ENCODE measurements at places on chromosomes 7 and 10.
A peak's percentile ranks its signal among the peaks of the same experiment; 100 is the strongest.

DNA sequence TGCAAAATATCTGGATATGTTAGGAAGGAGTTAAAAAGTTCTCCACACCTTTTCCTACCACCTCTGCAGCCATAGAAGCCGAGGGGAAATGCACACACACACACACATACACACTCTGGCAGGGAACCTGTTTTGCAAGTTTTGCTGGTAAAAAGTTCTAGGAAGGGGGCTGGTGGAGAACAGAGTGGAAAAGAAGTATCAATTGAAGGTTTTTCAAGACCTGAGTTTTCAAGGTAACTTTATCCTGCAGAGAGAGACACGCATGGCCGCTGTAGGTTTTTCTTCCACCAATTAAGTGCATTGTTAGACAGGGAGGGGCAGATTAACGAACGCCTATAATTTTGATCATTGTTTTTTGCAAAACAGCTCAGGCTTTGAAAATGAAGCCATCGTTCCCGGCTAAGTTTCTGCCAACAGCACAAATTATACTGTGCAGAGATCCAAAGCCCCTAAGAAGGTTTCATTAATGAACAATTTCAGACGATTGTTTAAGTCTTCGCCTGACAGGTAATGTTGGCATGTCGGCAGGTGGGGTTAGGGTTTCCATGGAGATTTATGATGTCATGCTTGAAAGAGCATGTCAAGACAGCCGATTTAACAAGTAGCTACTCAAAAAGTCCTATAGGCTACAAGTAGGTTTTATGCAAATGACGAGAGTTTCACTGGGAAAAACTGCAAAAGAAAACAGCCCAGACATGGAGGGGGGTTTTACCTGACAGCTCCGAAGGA, 29.7 kb downstream of the KIAA1217 start:
- no peak for DNase-seq

GRCh38 chr7:80876894-80877414, 41.9 kb downstream of the SEMA3C start:
- DNase-seq, result peak; percentile 63

GRCh38 chr10:59907537-59907917, 1.2 kb upstream of the CCDC6 start:
- no peak for DNase-seq

DNA sequence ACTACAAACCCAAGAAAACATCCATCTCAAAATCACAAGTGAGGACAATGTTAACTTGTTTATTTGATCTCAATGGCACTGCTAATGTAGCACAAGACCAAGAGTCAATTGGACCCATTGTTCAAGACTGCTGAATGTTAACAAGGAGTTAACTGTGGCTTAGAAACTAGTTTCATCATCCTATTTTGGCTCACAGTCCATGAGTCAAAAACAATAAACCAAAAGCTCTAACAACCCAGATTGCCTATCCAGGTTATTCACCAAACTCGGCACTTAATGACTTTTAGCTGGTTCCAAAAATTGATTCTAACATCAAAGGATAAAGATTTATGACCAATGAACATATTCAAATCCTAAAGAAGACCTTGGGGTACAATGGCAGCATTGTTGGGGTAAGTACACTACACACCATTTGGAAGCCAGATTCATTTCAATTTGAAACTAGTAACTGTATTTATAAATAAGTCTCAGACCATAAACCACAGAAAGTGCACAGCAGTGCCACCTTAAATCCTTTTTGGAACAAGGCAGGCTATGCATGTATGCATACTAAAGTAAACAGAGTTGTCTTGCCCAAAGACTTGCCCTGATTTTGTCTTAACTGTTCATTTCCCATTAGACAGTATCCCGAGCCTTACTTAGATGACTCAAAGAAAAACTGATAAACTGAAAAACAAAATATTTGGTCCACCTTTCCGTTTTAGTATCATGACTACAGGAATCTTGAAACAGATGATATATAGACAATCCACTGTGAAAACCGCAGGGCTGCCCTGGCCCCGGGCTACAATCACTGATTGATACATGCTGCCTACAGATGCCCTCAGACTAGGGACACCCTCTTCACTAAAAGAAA, 84.5 kb downstream of the SRPK2 start:
- DNase-seq, result peak; percentile 18

GRCh38 chr7:147579148-147579547, 1011.4 kb upstream of the C7orf33 start:
- DNase-seq, result no peak

- DNase-seq, result no peak
Measured at GRCh38 chr10:82399850-82400249, 524.9 kb downstream of the NRG3 start.

DNA sequence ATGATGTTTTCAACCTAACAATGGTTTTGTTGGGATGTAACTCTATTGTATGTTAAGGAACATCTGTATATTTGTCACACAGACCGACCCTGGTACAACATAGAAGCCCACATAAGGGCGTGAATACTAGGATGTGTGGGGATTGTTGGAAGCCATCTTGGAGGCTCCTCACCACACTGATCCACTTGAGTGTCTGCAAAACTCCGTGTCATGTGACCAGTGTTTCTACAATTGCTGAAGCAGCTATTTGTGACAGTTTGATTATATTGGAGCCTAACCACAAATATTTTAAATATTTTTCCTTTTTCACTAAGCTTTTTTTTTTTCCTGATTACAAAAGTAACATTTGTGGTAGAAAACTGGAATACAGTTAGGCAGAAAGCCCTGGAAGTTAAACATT, 27.9 kb downstream of the RALA start:
- DNase-seq, result no peak
